ENCODE measurements at places on chromosomes 13 and 19.

GRCh38 chr19:38288123-38288855 lies 15.8 kb upstream of the C19orf33 start:
- DNase-seq: no peak

- no peak for DNase-seq
Measured at GRCh38 chr13:40600149-40600751, 66.2 kb downstream of the FOXO1 start.

GRCh38 chr19:7258041-7258839 lies 36.0 kb downstream of the INSR start:
- no peak for DNase-seq

DNA sequence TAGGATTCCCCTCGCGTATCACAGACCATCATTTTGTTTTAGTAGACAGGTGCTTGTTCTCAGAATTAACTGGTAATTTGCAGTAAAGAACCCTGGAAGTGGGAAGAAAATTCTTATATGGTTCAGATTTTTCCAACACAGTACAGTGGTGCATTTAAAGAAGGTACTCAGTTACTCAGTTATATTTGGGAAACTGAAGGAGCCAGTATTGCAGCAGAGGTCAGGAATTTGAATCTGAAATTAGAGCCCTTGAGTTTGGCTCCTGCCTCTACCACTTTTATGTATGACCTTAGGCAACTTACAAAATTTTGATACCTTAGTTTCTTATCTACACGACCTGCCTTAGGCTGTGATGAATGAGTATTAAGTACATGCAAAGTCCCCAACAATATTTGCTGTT lies 19.7 kb downstream of the METTL21C start:
- DNase-seq: no peak

DNA sequence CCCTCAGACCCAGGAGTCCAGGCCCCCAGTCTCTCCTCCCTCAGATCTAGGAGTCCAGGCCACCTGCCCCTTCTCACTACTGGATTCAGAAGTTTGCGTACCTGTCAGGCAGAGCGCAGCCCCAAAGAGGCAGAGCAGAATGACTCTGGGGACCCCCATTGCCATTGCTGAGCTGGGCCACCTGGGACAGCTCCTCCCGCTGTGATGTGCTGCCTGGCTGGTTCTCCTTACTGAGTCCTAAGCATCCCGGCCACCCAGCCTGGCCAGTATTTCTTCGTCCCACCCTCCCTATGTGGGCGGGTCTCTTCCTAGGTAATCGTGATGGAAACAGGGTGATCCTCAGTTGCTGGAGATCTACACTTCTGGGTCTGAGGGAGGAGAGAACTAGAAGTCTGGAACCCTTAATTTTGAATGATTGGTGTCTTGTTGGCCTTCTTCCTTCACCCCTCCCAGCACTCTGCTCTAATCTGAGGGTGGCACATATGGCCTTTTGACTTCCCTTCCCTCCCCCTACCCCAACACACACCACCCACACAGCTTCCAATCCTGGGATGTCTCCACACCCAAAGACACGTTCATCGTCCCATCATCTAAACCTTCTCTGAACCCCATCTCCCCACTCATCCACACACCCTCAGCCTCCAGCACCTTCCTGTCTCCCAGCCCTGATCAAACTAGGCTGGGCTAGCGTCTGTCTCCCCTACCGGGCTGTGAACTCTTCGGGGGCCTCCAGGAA lies at the start of gene LYPD5:
Gene LYPD5 (minus strand): TSS at position 232 of the 736 bp plus-strand sequence. CDS start 67 bp downstream, at position 165.
- DNase-seq: no peak

GRCh38 chr19:53037101-53038097 lies 7.1 kb upstream of the ERVV-2 start:
- no peak for DNase-seq
